ENCODE measurements at places on chromosomes 5 and 9. TPM values are rescaled to one million over a fixed set of nuclear protein-coding genes. Genes with fewer than 3 reads are reported as not detected.

- no peak for DNase-seq
- peaks cover 44% of the 10 kb centered on the region for H3K4me1 ChIP-seq
- peak overlapping the region; percentile 31 for H3K27ac ChIP-seq
- H3K36me3 ChIP-seq: no peaks in the 10 kb centered on the region
- H3K4me3 ChIP-seq: no peak overlapping the region
Observed at GRCh38 chr9:84123648-84124406, 143.2 kb downstream of the RMI1 start.

- H3K27me3 ChIP-seq: no peaks in the 10 kb centered on the region
- H3K27ac ChIP-seq: peak overlapping the region; percentile 86
- H3K36me3 ChIP-seq: peaks cover 2% of the 10 kb centered on the region
- peaks cover 64% of the 10 kb centered on the region for H3K4me1 ChIP-seq
- no peak for DNase-seq
Observed at GRCh38 chr9:16824545-16825330, 45.7 kb downstream of the BNC2 start.

The CEL gene
- total RNA-seq: 4.3 TPM

The OGN gene
- 2.6 TPM for total RNA-seq

- no peak for DNase-seq
- no peaks in the 10 kb centered on the region for H3K27me3 ChIP-seq
- H3K27ac ChIP-seq: peak overlapping the region; percentile 36
- H3K36me3 ChIP-seq: no peaks in the 10 kb centered on the region
Observed at GRCh38 chr5:123809594-123810221, 297.7 kb downstream of the CSNK1G3 start.

The C1QTNF3 gene
- 9.8 TPM for total RNA-seq

The C9orf153 gene
- 0.41 TPM for total RNA-seq

The TRIM7 gene
- total RNA-seq: 0.57 TPM

GRCh38 chr5:135881244-135881643 is 14.4 kb downstream of the IL9 start:
- H3K4me3 ChIP-seq: no peak overlapping the region
- H3K27ac ChIP-seq: no peak overlapping the region
- H3K27me3 ChIP-seq: peaks cover 50% of the 10 kb centered on the region
- H3K4me1 ChIP-seq: peaks cover 10% of the 10 kb centered on the region
- no peak for DNase-seq
- H3K36me3 ChIP-seq: no peaks in the 10 kb centered on the region

The RAB24 gene
- 30.3 TPM for total RNA-seq

The TIFAB gene
- not detected for total RNA-seq

- H3K27ac ChIP-seq: no peak overlapping the region
- peaks cover 42% of the 10 kb centered on the region for H3K4me1 ChIP-seq
- H3K36me3 ChIP-seq: peaks cover 2% of the 10 kb centered on the region
- DNase-seq: no peak
Observed at GRCh38 chr9:86096386-86096785, 3.0 kb downstream of the GOLM1 start.

DNA sequence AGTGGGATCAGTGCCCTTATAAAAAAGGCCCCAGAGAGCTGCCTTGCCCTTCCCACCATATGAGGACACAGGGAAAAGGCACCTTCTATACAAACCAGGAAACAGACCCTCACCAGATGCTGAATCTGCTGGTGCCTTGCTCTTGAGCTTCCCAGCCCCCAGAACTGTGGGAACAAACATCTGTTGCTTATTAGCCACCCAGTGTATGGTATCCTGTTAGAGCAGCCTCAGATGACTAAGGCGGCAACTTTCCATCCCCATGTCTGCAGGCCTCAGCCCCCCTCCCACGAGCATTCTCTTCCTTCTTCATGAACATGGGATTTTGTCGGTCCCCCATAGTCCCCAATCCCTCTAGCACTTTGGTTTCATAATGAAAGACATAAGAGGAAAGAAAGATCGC is 202.5 kb upstream of the GAS1 start:
- no peak overlapping the region for H3K27ac ChIP-seq
- DNase-seq: no peak
- H3K27me3 ChIP-seq: peaks cover 2% of the 10 kb centered on the region
- peaks cover 21% of the 10 kb centered on the region for H3K4me1 ChIP-seq
- H3K4me3 ChIP-seq: no peak overlapping the region

DNA sequence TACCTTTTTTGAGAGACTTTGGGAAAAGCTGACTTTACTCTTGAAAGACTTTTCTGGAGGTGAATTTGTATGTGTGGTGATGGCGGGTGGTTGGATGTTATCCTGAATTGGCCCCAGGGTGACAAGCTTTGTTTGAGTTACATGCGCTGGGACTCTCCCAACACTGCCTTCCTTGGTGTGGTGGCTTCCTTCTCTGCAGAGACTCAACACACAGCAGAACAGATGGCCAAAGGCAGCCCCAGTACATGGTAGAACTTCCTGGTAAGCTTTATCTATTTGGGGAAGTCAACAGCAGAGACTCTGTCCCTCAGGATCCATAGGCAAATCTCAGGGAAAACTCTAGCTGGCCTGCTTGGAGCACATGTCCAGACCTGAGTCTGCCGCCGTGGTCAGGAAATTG is 18.1 kb downstream of the C1QTNF2 start:
- DNase-seq: no peak
- H3K4me1 ChIP-seq: peaks cover 2% of the 10 kb centered on the region
- no peak overlapping the region for H3K4me3 ChIP-seq

GRCh38 chr5:168713051-168713450 is 133.9 kb upstream of the PANK3 start:
- peaks cover 10% of the 10 kb centered on the region for H3K4me1 ChIP-seq
- no peak overlapping the region for H3K4me3 ChIP-seq
- peak overlapping the region; percentile 26 for H3K27ac ChIP-seq
- peaks cover 2% of the 10 kb centered on the region for H3K27me3 ChIP-seq

The GABRB2 gene
- total RNA-seq: 0.78 TPM

DNA sequence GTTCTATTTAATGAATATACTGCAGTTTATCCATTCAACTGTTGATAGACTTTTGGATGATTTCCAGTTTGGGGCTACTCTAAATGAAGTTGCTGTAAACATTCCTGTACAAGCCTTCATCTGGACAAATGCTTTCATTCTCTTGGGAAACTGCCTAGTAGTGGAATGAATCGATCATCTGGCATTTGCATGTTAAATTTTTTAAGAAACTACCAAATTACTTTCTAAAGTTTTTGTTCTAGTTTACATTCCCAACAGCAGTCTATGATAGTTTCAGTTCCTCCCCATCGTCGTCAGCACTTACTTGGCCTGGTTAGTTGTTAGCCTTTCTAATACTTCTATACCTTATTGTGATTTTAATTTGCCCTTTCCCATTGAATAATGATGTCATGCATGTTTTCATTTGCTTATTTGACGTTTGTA is 306.3 kb downstream of the FER start:
- H3K36me3 ChIP-seq: peaks cover 41% of the 10 kb centered on the region
- H3K27me3 ChIP-seq: no peaks in the 10 kb centered on the region
- no peaks in the 10 kb centered on the region for H3K4me1 ChIP-seq
- no peak overlapping the region for H3K27ac ChIP-seq

- no peaks in the 10 kb centered on the region for H3K27me3 ChIP-seq
- H3K4me1 ChIP-seq: peaks cover 3% of the 10 kb centered on the region
- H3K4me3 ChIP-seq: no peak overlapping the region
- H3K27ac ChIP-seq: no peak overlapping the region
Observed at GRCh38 chr5:106277540-106278096, 1393.1 kb downstream of the EFNA5 start.

DNA sequence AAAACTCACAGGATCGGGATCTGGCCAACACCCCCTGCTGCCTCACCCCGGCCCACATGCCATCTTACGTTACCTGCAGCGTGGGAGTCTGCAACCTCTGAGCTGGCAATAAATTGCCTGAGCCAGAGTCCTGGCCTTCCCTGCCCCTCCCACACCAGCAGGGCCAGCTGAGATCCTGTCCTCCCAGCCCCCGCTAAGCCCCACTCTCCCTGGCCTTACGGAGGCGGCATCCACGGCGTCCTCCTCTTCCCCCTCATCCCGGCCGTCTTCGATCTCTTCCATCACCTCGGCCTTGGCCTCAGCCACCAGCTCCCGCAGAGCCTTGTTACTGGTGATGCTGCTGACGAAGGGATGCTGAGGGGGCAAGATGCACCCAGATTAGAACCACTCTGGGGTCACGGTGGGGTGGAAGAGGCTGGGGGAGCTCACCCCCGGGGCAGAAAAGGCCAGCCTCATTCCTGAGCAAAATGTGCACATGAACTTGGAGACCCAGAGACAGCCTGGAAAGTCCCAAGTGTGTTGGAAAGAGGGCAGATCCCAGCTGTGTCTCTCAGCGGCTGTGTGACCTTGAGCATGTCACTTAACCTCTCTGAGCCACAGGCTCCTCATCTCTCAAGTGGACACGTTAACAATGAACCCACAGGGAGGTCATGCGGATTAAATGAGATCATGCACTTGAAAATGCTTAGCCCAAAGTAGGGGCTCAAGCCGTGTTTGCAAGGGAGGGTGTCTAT is 89.9 kb upstream of the FBXW11 start:
- H3K4me1 ChIP-seq: peaks cover 6% of the 10 kb centered on the region
- H3K36me3 ChIP-seq: no peaks in the 10 kb centered on the region
- no peaks in the 10 kb centered on the region for H3K27me3 ChIP-seq

DNA sequence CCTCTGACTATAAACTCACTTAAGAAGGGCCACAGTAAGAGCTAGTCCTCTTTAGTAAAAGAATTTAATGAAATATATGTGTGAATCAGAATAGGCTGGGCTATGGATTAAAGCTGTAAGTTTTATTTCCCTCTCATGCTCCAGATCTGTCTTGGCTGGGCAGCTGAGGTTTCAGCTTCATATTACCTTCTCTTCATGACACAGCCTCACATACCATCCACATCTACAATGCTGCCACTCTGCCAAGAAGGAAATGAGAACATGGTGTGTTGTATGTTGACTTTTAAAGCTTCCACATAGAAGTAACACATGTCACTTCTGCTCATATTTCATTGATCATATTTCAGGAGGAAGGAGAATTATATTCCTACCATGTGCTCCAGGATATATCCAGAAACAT is 776.0 kb upstream of the ACO1 start:
- H3K36me3 ChIP-seq: no peaks in the 10 kb centered on the region
- H3K27me3 ChIP-seq: peaks cover 2% of the 10 kb centered on the region
- DNase-seq: no peak
- H3K4me3 ChIP-seq: no peak overlapping the region
- H3K4me1 ChIP-seq: no peaks in the 10 kb centered on the region

The PCDHGB7 gene
- total RNA-seq: 14.1 TPM

- H3K4me3 ChIP-seq: no peak overlapping the region
- no peak overlapping the region for H3K27ac ChIP-seq
- H3K27me3 ChIP-seq: no peaks in the 10 kb centered on the region
- H3K36me3 ChIP-seq: no peaks in the 10 kb centered on the region
- no peak for DNase-seq
Observed at GRCh38 chr9:82208741-82209450, 220.3 kb downstream of the SPATA31D1 start.

The ORM2 gene
- total RNA-seq: not detected

The HSPA4 gene
- total RNA-seq: 111 TPM

DNA sequence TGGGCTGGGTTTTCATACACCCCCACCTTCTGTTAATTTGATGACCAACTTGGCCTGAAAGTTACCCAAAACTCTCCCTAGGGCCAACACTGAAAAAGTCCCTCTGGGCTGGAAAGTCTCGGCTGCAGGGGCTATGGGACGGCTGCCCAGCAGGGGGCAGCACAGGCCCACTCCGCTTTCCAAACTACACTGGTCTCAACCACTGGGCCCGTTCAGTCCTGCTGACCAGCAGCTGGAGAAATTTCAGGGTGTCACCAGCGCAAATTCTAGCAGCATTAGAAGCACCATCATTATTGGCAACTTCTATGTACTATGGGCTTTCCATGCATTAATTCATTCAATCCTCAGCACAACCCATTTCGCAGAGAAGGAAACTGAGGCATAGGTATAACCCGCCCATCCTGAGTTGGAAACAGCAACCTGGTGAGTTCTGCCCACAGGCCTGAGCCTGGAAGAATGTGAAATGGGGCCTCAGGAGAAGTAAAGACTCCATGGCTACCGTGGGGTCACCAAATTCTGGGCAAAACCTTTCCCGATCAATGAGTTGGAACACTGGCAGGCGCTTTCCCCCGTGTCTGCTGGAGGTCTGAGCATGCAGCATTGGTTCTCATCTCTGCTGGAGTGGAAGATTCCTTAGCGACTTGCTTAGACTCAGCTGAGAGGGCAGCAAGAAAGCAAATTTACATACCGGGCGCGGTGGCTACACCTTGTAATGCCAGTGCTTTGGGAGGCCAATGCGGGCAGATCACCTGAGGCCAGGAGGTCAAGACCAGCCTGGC is 9.7 kb downstream of the ORM2 start:
- no peaks in the 10 kb centered on the region for H3K27me3 ChIP-seq
- peaks cover 41% of the 10 kb centered on the region for H3K36me3 ChIP-seq
- DNase-seq: no peak
- no peak overlapping the region for H3K4me3 ChIP-seq
- no peak overlapping the region for H3K27ac ChIP-seq

DNA sequence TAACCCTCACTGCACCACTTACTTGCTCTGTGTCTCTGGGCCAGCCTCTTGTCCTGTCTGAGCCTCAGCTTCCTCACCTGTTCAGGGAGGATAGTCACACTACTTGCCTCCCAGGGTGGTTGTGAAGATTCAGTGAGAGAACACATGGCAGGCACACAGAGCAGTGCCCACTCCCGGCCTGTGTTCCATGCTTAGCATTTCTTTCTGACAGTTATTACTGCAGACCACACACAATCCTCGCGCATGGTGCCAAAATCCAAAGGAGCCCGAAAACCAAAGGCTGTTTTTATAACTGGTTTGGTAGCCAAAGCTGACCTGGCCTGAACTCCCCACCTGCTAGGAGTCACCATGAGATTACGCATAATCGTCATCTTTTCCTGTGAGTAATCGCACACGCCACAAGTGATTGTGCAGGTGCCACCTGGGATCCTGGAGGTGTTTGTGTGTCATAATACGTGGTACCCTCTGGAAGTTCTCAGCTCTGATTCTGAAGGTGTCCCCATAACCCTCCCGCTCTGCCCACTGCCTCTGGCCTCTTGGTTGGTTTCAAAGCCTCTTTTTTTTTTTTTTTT is 84.6 kb upstream of the FBXW11 start:
- no peaks in the 10 kb centered on the region for H3K27me3 ChIP-seq
- no peaks in the 10 kb centered on the region for H3K4me1 ChIP-seq
- peaks cover 1% of the 10 kb centered on the region for H3K36me3 ChIP-seq

DNA sequence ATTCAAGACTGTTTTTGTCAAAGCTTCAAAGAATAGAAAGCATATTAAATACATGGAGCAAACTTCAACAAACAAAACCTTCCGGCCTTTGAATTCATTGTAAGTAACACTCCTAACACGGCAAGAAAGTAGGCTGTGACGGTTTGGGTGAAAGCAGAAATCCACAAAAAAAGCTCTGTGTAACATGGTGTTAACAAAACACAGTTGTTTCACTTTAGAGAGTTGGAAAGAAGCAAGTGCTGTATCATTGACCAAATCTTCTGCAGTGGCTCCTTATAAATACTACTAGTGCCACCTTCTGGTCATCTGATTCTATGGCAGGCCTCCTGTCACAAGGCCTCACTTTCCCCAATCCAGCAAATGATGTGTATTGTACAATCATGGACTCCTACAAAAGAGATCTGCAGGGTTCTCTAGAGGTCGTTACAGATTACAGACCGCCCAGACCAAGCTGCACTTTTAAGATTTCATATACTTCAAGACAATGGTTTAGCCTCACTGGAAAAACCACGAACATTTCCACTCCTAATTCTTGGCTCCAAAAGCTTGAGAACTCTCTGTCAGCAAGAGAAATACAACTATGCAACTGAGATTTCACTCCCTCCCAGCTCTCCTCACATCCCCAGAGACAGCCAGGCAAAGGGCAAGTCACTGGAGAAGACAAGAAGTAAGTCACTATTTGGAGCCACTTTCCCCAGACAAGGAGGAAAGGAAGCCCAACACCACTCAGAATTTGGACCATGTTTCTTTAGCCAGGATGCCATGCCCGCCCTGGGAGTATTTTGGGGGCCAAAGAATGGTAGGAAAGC is 196.2 kb downstream of the DTWD2 start:
- no peaks in the 10 kb centered on the region for H3K36me3 ChIP-seq
- H3K4me3 ChIP-seq: peak overlapping the region; percentile 21
- H3K27ac ChIP-seq: peak overlapping the region; percentile 76
- no peak for DNase-seq
- H3K27me3 ChIP-seq: no peaks in the 10 kb centered on the region
